ENCODE measurements at places on chromosomes 2 and 18.

GRCh38 chr2:142038826-142039225, 92.0 kb downstream of the LRP1B start:
- DNase-seq, result no peak

DNA sequence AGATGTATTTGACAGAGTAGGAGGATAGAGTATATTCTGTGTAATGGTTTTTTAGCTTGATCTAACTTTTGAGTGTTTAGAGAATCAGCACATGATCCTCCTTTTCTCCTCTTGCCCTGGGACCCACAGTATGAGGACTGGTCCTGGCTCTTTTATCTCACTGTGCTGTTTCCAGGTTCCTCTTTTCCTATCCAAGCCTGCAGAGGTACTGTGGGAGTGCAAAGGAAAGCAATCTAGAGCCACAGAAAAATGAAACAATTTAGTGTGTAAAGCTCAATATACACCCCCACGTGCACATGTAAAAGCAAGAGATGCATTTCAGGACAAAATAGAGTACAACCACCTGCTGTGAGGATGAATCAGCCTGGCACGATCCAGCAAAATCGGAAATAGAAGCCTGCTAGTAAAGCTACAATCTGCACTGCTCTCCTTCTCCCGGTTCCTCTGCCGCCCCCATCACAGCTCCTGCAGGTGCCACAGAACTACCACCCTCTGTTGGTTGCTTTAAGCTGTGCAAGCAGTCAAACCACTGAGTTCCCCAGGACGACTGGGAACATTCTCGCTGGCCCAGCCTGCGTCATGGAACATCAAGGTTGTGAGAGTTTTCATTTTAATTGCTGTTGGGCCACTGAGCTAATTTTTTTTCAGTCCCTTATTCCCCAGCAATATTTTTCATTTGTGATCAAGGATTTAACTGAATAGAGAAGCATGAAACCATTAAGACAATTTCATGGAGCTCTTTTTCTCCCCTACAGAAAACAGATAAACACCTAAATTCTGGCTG, 47.8 kb upstream of the MAPRE3 start:
- DNase-seq, result no peak

DNA sequence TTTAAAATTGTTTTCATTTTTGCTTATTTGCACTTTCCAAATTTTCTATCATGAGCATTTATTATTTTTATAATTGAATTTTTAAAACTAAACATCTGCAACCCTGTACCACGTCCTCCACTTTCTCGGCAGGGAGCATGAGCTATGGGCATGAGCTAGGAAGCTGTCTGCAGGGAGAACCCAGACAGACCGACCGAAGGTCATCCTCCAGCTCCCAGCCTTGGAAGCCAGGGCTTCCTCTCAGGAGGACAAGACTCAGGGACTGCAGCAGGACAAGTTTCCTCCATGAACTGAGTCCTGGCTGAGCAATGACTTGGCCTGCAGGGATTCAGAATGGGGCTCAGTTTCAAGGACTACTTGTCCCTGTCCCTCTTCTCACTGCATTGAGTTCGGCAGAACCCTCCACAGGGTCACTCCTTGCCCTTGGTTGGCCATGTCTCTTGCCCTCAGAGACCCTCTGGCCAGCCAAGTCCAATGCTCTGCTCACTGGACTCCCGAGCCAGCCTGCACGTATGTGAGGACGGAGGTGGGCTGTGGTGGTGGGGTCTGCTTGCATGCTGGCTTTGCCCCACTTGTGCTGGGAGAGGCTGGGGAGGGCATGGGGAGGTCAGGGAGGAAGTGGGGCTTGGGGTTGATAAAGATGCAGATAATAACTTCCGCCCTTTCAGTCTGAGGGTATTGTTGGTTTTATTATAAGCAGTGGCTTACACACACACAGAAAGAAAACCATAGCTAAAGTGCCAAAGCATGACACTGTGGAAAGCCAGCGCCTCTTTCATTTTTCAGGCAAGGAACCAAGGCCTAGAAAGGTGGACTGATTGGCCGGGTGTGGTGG, 6.6 kb downstream of the NMUR1 start:
- no peak for DNase-seq

GRCh38 chr18:39951142-39951720, 2003.8 kb upstream of the PIK3C3 start:
- peak; percentile 44 for DNase-seq

DNA sequence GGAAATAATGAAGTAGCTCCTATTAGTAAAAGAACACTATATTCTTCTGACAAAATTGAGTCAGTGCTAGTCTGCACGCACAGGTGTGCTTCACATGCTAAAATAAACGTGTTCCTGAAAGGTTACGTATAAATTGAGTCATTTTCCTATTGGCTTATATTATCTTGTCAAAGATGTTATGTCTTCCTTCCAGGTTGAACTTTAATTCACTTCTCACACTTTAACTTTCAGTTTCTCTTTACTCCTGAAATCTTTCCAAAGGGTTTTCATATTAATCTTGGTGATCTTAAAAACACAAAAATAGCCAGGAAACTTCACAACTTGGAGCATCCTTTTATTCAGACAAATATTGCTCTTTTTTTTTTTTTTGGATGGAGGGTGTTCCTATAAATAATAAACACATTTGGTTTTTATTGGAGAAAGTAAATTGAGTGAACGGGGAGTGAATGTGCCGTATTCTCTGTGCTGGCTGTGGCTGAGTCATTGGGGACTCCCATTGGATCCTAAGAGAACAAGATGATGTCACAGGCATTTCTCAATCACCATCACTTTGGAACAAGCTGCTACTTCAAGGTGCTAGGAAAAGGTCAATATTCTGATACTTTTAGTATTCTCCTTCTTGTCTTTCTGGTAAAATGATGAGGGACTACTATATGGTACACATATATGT, 150.2 kb upstream of the SPATS2L start:
- peak; percentile 70 for DNase-seq

DNA sequence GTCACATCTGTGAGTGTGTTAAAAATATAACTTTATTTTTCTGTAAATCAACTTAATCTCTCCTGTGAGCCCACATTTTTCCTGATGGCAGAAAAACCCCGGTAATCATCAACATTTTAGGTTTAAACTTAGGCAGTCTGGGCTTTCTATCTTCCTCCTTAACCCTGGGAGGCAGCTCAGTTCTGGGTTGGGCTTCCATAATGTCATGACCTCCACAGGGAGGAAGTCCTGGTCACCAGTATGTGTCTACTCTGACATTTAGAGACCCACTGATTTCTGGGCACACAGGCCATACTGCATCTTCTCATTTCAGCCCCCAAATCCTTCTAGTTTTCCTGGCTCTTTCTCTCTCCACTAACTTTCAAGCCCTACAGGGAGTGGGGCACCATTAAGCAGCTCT, 181.2 kb downstream of the DYSF start:
- DNase-seq, result no peak

GRCh38 chr2:147442816-147443215, 402.0 kb upstream of the ACVR2A start:
- no peak for DNase-seq

DNA sequence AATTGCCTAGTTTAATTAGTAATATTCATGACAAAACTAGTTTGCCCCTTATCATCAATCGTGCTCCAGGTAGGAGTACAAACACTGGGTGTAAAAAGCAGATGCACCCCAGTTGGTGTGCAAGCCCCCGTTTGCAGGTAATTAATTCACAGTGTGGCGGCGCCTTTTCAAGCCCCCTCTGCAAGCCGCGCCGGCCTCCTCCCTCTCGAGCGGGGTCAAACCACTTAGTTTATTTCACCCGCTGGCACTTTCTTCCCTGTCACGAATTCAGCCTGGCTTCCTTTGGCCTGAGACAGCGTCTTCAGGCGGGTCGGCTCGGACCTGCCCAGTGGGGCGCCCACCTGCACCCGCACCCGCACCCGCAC, 64.7 kb upstream of the MAPRE2 start:
- DNase-seq, result no peak

DNA sequence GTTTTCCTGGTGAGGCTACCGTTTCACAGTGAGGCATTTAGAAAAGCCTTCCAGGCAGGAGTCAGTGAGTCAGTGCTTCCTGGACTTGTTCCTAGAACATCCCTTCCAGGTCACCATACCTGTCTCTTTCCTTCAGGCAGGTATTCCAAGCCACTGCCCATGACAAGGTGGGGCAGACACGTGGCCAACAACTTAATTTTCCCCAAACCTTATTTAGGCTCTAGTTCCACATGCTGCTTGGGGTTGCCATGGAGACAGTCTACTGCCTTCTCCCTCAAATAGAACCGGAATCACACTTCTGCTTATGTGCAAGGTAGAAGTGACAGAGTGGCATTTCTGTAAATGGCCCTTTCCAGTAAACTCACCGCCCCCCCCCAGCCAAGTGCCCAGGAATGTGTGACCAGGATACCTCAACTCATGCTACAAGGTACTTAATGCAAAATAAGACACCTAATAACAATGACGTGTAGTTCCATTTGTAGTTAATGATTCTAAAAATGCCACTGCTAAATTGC, 258.3 kb downstream of the PRKCE start:
- DNase-seq, result no peak

DNA sequence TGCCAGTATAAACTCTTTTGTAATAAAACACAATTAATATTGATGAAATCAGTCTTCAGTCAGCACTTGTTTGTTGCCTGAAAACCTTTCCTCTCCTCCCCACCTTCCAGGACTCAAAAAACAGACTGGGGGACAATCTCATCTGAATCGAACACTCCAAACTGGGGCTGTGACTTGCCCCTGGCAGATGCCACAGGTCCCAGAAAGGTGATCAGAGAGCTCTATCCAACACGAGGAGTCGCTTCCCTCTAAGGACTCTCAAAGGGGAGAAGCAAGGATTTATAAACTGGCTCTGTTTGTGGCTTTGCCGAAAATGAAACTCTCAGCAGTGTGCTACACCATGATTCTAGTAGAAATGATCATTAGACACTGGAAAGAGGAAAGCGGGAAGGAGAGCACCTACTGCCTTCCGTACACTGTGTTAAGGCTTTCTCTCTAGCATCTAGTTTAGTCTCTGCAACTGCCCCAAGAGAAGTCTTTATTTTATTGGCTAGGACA, 199.2 kb downstream of the TGIF1 start:
- DNase-seq, result no peak

DNA sequence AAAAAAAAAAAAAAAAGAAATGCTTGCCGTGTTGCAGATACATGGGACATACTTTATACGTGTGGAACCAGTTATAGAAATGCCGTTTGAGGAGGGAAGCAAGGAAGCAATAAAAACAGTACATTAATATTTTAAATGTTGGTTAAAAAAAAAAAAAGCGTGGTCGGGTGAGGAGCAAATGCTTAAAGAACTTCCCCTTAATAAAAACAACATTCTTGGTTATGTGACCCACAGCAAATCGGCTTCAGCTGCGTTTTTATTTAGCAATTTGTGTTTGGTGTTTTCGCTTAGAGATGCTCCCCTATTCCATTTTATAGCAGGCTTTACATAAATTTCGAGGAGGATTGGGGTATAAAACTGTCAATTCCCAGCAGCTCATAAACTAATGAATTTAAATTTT, 223.6 kb downstream of the LRRTM1 start:
- peak; percentile 38 for DNase-seq

DNA sequence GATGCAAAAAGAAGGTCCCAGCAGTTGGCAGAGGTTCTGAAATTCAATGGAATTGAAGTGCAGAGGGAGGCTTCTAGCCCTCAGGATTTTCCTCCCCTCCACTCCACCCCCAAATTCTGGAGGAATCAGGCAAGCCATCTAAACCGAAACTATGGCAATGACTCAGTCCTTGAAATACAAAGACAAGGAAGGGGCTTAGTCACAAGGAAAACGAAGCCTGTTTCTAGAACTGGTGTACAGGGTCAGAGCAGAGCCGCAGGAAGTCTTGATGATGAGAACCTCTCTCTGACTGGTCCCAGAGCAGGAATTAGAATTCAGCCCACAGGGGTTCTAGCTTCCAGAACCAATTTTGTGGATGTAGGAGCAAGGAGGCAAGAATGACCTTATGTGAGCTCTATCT, 111.7 kb upstream of the SCN1A start:
- peak; percentile 54 for DNase-seq

GRCh38 chr2:234019896-234020295, 30.6 kb upstream of the SPP2 start:
- no peak for DNase-seq

DNA sequence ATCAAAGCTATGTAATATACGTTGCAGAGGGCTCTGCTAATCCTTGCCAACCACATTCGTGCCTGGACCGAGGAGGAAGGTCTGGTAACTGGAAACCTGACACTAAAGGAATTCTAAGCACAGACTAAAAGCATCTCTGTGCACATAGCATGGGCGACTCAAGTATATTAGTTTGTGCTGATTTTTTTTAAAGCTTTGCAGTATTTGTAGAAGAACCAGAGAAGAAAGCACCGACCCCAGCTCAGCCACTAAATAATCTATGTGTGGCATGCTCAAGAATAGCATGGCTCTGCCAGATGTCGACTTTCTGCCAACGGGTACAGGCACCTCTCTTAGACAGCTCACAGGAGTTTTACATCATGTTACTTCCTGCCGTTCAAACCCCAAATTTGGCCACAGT, 73.2 kb upstream of the NRP2 start:
- DNase-seq, result peak; percentile 60

DNA sequence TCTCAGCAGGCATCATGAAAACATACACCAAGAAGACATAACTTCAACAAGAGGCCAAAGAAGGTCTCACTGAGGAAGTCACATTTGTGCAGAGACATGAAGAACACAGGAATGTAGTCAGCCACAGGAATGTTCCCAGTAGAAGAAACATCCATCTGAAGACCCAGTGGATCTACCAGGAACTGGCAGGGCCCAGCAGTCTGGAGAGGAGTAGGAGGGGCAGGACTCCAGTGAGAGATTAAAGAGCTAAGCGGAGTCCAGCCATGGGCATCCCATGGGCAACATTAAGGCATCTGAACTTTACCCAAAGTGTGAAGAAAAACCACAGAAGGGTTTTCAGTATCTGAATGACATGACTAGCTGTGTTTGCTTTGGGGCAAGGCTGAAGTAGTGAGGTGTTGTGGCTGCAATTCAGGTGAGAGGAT, 103.1 kb downstream of the UPP2 start:
- no peak for DNase-seq

GRCh38 chr2:55880416-55881143, 43.0 kb downstream of the EFEMP1 start:
- no peak for DNase-seq

DNA sequence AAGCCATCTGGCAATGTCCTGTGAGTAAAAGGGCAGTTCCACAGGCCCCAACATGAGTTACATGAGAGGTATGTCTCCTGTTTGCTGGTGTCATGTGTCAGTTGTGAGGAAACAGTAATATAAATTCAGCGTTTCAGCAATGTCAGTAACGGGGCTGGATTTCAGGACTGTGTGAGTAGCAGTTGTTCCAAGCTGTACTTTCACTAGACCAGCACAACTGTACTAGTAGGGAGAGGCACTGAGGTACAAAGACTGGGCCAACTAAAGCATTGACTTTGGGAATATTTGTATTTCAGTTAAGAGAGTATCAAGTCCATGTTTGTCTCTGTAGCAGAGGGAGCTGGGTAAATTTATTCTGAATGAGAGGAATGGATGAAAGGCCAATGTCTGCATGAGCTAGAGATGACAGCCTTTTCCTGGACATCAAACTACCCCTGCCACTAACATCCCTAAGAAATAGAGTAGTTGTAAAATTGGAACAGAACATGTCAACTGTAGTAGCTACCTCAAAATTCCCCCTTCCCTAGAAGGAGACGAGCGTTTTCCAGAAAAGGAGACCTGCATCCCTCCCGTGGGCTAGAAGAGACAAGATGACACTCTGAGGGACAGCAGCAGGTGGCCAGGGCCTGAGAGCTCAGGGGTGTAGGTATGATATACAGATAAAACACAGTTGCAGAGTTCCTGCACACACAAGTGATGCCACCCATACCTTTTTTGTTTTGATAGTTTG, 24.4 kb downstream of the EIF4E2 start:
- DNase-seq, result no peak

All from fibroblast of skin of left quadriceps (primary cell).